Calu3 (cell line): ENCODE measurements at places on chromosomes 2 and 18.

DNA sequence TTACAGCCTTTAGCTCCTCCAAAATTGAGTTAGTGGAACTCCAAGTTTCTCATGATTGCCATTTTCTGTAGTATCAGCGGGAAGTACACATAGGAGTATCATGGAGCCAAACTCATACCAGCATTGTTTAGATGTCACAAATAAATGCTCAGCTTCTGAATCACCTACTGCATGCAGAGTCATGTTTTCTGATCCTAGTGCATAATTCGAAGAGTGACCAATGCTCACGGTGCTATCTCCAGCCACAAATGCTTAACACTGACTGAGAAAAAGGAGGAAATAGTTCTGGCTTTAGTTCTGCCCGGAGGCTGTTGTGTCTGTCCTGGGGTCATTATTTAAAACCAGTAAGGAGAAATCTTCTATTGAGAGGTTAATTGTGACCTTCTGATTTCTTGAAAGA is 45.4 kb upstream of the LRATD1 start:
- no peak for DNase-seq

GRCh38 chr18:9240270-9240669 is 94.3 kb upstream of the TWSG1 start:
- DNase-seq: no peak

DNA sequence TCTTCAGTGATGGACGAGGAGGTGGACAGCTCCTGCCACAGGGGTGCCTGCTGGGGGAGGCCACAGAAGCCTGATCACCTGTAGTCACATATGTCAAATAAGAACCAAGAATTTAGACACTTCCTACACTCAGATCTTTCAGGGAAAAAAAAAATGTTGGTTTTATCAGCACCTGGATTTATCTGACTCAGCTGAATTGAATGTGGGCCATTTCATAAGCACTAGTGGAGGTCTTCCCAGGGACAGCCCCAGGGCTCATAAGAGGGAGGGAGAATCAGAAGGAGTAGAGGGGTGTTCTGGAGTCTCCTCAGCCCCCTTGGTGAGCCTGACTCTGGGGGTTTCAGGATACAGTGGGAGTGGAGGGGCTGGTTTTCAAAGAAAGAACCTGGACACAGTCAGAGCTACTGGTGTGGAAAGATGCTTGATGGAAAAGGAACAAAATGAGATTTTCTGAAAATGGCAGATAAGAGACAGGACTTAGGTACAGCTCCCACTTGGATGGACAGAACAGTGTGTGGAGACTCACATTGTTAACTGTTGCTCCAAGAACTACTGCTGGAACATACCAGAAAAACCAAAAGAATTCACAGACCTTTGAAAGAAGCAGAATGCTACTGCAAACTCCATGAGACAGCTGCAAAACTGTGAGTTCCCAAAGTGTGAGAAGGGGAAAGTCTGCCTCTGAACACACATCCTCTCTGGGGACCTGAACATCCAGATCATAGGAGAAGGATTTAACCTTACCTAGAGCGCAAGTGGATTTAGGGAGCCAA is 45.4 kb downstream of the LCT start:
- no peak for DNase-seq

- DNase-seq: no peak
Measured at GRCh38 chr2:47098953-47099352, 56.2 kb downstream of the STPG4 start.

DNA sequence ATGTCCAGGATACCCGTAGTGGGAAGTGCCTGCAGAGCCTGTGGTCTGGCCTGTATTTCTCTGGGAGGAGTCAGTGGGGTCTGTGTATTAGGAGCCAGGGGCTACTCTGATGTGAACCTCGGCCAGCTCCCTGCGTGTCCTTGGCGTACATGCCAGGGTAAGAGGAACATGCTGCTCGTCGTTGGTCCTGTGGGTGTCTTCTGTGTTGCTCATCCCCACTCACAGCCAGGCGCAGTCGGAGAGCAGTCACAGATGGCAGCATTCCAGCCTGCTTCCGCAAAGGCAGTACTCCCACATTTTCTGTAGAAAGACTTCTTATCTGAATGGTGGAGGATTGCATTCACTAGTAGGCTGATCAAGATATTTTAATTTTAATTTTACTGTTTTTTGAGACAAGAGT is 84.9 kb downstream of the DGKD start:
- DNase-seq: no peak

DNA sequence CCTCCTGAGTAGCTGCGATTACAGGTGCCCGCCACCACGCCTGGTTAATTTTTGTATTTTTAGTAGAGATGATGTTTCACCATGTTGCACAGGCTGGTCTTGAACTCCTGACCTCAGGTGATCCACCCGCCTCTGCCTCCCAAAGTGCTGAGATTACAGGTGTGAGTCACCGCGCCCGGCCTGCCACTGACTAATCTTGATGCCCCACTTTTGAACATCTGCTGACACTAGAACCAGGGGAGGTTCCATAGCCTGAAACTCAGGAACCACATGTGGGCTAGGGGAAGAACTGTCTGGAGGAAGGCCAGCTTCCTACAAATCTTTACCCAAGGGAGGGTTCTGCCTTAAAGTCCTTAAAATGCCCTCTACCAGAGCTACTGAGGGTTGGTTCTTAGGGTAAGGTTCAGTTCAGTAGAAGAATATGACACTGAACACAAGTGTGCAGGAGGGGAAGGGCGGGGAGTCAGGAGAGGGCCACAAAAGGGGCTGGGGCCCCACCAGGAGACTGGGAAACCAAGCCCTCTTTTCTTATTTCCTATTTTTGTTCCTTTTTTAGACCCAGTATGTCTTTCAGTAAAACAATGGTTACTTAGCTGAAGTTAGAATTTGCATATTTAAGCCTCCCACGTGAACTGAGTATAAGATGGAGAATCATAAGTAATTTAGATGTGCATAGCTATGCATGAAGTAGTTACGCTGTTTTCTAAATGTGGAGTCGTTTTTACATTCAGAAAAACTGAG is 6.3 kb upstream of the RAB31 start:
- no peak for DNase-seq

DNA sequence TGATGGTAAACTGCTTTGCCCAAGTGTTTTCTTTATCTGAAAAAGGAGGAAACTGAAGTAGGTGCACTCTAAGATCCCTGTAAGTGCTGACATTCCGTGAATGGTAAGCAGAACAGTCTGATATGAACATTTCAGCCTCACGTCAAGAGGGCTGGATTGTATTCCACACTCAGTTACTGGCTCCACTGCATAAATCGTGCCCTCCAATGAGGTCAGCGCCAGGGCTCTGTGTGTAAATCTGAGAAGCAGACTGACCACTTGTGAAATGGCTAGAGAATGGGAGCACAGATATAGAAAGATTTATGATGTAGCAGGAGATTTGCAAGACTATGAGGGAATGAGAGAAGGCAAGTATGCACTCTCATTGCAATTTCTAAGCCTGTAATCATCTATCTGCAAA is 153.0 kb downstream of the ICOS start:
- no peak for DNase-seq

DNA sequence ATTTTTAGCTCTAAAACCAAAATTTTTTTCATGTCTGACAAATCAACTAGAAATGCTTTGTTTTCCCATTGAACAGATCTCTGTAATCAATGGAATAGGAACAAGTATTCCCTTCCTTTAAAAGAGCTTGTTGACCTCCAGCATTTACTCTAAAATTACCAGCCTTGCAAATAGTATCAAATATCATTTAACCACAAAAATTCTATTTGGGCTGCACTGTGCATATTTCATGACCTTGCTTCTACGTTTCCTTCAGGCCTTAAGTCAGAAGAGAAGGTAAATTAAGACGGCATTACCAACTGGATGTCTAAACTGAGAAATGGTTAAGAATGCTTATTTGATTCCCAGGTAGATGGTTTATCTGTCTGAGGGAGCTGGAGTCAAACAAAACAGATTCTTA is 33.3 kb upstream of the NRXN1 start:
- no peak for DNase-seq

- DNase-seq: no peak
Measured at GRCh38 chr2:148817210-148817708, 57.8 kb upstream of the KIF5C start.

DNA sequence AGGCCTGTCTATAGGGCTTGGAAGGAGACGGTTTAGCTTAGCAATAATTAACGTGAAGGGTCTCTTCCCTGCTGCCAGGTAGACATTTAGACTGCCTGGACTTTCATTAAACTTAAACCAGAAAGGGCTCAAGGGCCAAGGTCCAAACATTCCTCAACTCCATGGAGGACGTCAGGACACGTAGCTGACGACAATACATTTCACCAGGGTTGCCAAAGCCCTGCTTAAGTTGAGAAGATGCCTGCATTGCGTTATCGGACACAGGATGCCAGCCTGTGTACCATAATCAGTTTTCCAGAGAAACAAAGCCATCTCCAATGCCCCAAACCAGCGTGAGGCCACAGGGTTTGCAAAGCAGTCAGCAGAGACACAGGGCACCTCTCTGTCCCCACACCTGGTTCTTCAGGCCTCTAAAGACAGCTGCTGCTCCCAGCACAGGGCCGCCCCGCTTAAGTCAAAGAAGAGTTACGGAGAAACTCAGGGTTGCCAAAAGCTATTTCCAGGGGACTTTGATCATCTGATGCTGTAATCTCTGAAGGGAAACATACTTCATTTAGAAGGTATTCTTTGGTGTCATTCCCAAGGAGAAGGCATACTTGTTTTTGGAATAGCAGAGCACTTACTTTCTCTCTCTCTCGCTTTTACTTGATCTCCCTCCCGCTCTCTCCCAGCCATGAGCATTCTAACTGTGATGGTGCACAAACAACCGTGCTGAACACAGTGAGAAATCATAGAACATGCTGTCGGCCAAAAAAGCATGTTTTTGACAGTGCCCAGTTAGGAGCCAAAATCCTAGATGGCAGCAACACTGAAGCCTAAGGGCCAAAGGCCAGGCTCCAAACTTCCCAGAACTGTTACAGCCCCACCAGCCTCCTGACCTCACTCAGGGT is 46.0 kb downstream of the TTC32 start:
- DNase-seq: no peak

GRCh38 chr2:85165088-85165690 is 32.0 kb downstream of the TCF7L1 start:
- DNase-seq: no peak

GRCh38 chr2:241924069-241924908 is 54.8 kb downstream of the RTP5 start:
- DNase-seq: no peak

DNA sequence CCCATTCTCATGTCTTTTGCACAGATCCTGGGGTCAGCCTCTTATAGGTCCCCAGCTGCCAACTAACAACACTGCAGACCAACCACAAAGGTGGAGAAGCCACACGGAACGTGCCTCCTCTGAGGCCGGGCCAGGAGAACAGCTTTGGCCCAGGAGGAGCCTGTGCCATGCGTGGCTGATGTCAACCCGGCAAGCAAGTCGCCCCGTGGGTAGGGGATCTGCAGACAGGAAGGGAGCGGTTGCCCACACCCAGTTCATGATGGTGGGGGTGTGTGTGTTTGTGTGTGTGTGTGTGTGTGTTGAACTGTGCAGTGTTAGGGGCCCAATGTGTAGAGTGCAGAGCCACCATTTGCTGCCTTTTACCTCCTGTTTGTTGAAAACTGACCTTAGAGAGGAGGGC is 2.4 kb upstream of the CLEC4F start:
- no peak for DNase-seq

DNA sequence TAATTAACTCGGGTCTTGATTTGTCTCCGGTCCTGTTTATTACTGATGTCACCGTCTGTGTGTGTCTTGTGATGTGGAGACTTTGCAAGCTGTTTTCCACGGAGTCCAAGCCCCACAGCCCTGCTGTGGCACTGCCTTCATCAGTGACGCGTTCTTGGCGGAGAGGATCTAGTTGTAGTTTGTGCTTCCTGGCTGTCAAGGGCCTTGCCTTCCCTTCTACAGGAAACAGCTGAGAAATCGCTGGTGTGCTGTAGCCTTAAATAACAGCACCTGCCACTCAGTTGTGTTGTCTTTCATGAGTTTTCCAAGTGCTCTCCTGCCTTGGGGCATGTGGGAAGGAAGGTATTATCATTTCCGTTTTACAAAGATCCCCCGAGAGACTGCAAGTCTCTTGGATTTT is 26.3 kb downstream of the CTIF start:
- DNase-seq: no peak

GRCh38 chr2:44894058-44894457 is 47.4 kb upstream of the SIX3 start:
- DNase-seq: no peak

DNA sequence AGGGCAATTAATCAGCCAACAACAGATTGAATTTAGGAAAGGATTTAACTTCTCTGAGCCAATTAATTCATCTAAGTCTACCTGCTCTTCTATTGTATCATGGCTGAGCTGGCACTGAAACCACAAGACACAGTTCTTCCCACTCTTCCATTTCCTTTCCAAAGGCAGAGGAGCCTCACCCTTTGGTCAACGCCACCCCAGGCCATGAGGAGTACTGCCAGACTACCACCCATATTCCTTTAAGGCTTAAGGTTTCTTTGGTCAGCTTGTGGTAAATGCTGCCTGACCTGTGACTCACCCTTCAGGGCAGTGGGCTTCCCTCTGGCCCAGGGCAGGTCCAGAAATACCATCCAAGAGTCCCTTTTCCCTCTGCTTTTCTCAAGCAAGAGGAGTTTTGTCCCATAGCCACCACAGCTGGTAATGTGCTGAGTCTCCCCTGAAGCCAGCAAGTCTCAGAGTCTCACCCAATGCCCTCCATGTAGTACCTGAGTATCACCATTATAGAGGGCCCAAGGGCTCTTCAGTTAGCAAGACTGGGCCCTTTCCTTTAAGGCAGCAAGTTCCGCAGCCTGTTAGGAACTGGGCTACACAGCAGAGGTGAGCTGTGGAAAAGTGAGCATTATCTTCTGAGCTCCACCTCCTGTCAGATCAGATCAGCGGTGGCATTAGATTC is 900.5 kb upstream of the CRIM1 start:
- DNase-seq: peak; percentile 36
